ENCODE measurements at places on chromosomes 13 and 19. TPM values are rescaled to one million over a fixed set of nuclear protein-coding genes. Genes with fewer than 3 reads are reported as not detected.

DNA sequence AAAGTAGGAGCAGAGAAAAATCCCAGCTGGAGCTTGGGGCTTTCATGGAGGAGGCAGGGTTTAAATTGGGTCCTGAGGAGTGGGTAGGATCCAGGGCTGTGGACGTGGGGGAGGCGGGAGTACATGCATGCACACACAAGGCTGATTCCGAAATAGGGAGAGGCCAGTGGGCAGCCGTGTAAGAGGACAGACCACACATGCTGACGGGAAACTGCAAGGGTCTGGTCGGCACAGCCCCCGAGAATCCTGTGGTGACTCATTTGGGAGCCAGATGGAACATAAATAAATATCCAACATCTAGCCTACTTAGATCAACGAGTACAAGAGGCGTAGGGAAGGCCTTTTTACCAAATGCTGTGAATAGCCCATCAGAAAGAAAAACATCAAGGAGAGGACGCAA is 216.3 kb upstream of the ZNF507 start:
- no peak for DNase-seq

GRCh38 chr13:41460930-41461329 is 3.6 kb downstream of the RGCC start:
- no peak for DNase-seq

GRCh38 chr13:77065461-77066147 is 38.6 kb upstream of the FBXL3 start:
- DNase-seq = no peak

SLC15A1 gene
- 56.3 TPM for total RNA-seq

Measured in transverse colon (tissue), 4 donors.